ENCODE measurements at places on chromosomes 3 and 15.

- H3K4me1 ChIP-seq, result no peaks in the 10 kb centered on the region
- H3K27ac ChIP-seq, result no peak overlapping the region
- no peak for ATAC-seq
- H3K27me3 ChIP-seq, result no peaks in the 10 kb centered on the region
Measured at GRCh38 chr15:33298631-33299030, 12.1 kb upstream of the RYR3 start.

DNA sequence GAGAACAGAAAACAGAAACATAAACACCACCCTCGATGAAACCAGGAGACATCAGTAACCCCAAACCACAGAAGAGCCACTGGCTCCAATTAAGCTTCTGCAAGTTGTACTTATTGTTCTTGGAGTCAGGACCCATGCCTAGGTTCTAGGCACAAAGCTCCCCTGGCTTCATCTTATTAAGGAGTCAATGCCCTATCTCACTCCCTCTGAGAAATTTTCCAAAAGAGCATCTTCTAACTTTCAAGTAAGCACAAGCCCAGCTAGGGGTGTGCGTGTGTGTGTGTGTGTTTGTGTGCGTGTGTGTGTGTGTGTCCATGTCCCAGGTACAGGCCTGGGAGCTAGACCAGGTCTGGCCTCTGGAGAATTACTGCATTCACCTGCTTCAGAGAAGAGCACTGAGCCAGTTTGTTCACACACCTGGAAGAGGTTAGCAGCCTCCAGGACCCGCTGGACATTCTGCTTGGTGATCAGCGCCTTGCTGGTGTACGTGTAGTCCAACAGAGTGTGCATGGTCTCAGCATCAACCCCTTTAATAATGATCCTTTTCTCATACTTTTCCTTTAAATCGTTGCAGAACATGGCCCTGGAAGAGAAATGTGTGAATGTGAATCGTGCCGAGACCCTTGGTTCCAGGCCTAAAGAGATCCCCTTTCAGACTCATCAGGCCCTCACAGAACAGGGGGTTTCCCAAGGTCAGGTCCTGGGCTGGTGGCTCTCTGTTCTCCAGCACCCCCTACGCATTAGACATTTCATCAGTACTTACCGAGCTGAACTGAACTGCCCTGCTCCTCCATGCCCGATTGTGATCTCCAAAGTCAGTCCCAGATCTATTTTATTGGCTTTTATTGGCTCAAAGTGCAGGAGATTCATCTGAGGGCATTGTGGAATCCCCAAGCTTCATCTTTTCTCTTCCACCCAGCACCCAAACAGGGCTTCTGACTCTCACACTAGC, 27.8 kb downstream of the KLHL6 start:
- peak; percentile 91 for ATAC-seq
- H3K27ac ChIP-seq, result peak overlapping the region; percentile 87
- H3K4me3 ChIP-seq, result peak overlapping the region; percentile 73
- no peaks in the 10 kb centered on the region for H3K27me3 ChIP-seq
- peaks cover 73% of the 10 kb centered on the region for H3K36me3 ChIP-seq
- peaks cover 83% of the 10 kb centered on the region for H3K4me1 ChIP-seq

GRCh38 chr3:49563040-49563578, 8.8 kb downstream of the BSN start:
- H3K27me3 ChIP-seq, result peaks cover 49% of the 10 kb centered on the region
- no peaks in the 10 kb centered on the region for H3K4me1 ChIP-seq
- no peaks in the 10 kb centered on the region for H3K36me3 ChIP-seq
- ATAC-seq, result no peak

DNA sequence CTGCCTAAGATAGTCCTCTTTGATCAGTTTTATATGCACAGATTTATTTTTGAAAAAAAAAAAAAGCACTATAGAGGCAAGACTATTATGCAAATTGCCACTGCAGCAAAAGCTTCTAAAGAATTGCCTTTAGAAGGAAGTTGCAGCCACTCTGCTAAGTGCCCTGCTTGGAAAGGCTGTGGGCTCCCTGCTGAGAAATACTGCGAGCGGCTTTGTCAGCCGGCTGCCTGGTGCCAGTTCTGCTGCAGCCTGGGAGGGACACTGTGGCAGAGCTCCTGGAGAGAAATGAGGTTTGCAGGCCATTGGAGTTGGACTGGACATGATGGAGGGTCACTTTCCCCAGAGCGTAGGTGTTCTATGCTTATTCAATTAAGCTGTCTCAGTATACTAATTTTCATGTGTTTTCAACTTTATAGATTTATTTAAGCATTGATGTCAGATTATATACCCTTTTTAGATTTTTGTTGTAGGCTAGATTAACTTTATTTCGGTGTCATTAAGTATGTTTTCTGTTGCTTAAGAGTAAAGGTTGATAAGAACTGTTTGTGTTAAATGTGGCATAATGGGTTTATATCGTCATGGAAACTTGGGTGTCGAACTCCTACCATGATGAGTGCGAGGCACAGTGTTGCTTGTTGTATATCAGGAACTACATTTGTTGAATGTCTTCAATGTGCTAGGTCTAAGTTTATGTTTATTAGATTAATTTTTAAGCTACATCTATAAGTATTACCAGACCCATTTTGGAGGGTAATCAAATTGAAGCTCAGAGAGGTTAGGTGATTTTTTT, 6.6 kb downstream of the MAP2K5 start:
- no peak overlapping the region for H3K4me3 ChIP-seq
- H3K27me3 ChIP-seq, result no peaks in the 10 kb centered on the region
- H3K36me3 ChIP-seq, result peaks cover 33% of the 10 kb centered on the region
- peaks cover 26% of the 10 kb centered on the region for H3K4me1 ChIP-seq

GRCh38 chr3:69752241-69752640, 13.0 kb downstream of the MITF start:
- ATAC-seq, result no peak
- H3K27me3 ChIP-seq, result no peaks in the 10 kb centered on the region
- no peaks in the 10 kb centered on the region for H3K4me1 ChIP-seq
- no peak overlapping the region for H3K4me3 ChIP-seq
- H3K36me3 ChIP-seq, result no peaks in the 10 kb centered on the region

DNA sequence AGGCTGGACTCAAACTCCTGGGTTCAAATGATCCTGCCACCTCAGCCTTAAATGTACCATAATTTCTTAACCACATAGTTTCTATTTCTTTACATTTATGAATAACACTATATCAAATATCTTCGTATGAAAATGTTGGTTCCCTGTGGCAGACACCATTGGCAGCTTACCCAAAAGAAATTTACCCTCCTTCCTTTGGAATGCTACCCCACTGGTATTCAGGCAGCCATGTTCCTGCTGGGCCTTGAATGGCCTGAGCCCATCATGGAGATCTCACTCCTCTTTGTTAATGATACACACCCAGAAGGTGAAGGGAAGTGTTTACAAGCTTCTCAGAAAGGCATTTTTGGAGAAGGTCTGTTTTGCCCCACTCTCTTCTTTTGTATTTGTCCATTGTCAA, 94.3 kb upstream of the RNF7 start:
- no peaks in the 10 kb centered on the region for H3K27me3 ChIP-seq
- no peak overlapping the region for H3K4me3 ChIP-seq
- peaks cover 5% of the 10 kb centered on the region for H3K4me1 ChIP-seq
- H3K36me3 ChIP-seq, result no peaks in the 10 kb centered on the region
- ATAC-seq, result no peak

DNA sequence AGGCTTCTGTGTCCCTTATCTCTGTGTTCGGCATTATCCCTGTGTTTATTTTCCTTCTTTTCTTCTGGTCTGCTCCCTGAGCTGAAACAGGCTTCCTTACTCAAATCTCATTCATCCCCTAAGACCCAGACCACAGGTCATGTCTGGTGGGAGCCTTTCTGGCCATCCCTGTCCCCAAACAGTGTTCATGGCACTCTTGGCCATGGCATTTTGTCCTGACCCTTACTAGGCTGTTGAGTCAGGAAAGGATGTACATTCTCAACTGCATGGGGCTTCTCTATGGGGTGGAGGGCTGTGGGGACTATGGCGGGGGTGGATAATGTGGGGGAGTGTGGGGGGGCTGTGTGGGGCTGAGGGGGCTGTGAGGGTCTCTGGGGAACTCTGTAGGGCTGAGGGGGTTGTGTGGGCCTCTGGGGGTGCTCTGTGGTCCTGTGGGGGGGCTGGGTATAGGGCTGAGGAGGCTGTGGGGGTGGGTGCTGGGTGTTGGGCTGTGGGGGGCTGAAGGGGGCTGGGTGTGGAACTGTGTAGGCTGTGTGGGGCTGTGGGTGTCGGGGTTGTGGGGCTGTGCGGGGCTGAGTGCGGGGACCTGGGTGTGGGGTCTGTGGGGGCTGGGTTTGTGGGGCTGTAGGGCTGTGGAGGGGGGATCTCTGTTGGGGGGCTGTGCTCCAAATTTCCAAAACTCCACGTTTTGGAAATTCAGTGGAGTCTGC, 64.3 kb downstream of the KLF13 start:
- peak overlapping the region; percentile 2 for H3K27ac ChIP-seq
- H3K27me3 ChIP-seq, result no peaks in the 10 kb centered on the region

DNA sequence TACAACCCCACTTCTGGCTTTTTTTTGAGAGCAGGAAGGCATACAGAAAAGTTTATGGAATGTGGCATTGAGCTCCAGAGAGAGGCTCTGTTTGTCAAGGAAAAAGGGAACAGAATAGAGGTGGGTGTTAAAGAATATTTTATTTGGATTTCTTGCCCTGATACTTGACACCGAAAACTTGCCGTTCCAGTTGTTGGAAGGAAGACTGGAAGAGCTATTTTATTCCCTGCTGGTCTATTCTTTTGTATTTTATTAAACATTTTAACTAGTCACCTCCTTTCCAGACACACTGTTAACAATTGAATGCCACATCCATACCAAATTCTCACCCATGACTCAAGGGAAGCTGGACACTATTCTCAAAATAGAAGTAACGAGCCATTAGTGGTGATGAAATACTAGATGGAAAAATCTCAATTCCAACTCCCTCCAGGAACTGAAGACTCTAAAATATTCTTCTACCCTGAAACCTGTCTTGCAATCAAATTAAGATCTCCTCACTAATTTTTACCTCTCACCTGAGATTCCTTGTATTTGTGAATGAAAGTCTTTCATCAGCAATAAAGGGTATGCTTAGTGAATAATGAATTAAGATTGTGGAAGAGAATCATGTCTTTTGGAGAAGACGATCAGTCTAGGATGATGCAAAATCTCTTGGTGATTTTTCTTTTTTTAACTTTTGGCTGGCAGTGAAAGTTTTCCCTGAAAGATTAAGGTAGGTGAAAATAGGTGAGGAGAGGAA, 28.5 kb downstream of the GREM1 start:
- ATAC-seq, result no peak
- H3K36me3 ChIP-seq, result no peaks in the 10 kb centered on the region
- no peak overlapping the region for H3K27ac ChIP-seq
- H3K4me1 ChIP-seq, result no peaks in the 10 kb centered on the region

- no peak for ATAC-seq
- H3K27me3 ChIP-seq, result no peaks in the 10 kb centered on the region
- peaks cover 11% of the 10 kb centered on the region for H3K4me1 ChIP-seq
- H3K4me3 ChIP-seq, result no peak overlapping the region
- H3K27ac ChIP-seq, result no peak overlapping the region
Measured at GRCh38 chr3:152524198-152525140, 255.7 kb downstream of the MBNL1 start.

DNA sequence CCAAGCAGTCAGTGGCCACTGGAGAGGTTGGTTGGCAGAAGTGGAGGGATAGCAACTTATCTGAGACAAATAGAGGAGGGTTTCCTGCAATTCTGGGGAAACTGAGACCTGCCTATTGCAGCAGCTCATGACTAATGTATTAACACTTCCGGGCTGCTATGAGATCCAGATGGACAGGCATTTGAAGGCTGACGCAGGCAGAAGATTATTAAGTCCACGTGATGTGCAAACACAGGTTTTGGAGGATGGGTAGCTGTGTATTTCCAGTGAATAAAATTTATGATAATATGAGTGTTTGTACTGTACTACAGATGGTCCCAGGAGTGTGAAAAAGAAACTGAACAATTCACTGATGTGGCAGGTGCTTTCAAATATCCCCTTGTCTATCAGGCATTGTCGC, 28.5 kb upstream of the CFAP161 start:
- no peak overlapping the region for H3K4me3 ChIP-seq
- ATAC-seq, result no peak
- peaks cover 53% of the 10 kb centered on the region for H3K27me3 ChIP-seq
- H3K36me3 ChIP-seq, result no peaks in the 10 kb centered on the region

DNA sequence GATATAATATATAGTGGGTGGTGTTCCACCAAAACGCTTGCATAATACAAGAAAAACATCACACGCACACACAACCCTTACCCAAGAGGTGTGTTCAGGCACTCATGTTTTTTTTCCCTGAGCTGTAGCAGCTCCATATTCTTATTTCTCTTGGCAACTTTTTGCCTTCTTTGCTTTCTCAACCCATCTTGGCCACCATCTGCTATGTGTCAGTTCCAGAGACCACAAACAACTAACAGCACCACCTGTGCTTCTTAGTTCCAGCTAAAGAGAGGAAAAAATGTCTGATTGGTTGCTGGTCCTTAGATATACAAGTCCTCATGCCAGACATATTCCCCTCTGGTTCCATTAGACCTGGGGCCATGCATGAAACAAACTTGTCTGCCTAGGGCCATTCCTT, 11.9 kb downstream of the ACTC1 start:
- no peak for ATAC-seq
- H3K4me3 ChIP-seq, result no peak overlapping the region
- H3K27me3 ChIP-seq, result peaks cover 21% of the 10 kb centered on the region
- H3K36me3 ChIP-seq, result no peaks in the 10 kb centered on the region
- H3K27ac ChIP-seq, result no peak overlapping the region

GRCh38 chr3:50238549-50239026, 2.6 kb downstream of the GNAI2 start:
- H3K27ac ChIP-seq, result peak overlapping the region; percentile 95
- ATAC-seq, result no peak
- H3K27me3 ChIP-seq, result no peaks in the 10 kb centered on the region
- H3K36me3 ChIP-seq, result peaks cover 33% of the 10 kb centered on the region

DNA sequence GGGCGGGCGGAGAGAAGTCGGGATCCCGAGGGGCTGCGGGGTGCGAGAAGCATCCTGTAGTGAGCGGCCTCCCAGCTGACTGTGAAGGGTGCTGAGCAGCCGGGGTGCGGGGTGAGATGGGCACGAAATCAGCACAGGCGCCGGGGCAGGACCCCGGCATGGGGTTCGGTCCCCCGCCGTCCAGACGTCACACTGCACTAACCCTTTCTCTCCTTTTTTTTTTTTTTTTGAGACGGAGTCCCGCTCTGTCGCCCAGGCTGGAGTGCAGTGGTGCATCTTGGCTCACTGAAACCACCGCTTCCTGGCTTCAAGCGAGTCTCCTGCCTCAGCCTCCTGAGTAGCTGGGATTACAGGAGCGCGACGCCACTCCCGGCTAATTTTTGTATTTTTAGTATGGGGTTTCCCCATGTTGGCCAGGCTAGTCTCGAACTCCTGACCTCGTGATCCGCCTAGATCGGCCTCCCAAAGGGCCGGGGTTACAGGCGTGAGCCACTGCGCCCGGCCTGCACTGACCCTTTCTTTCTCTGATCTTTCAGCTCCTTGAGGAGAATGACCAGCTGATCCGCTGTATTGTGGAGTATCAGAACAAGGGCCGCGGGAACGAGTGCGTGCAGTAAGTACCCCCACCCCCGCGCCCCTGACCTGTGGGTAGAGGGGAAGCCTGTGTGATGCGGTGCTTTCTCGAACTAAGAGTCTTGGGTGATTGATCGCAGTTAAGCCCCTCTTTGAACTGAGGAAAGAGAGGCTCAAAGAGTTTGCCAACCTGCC, 513 bp downstream of the SS18L2 start:
- H3K27me3 ChIP-seq, result no peaks in the 10 kb centered on the region
- ATAC-seq, result peak; percentile 40
- peak overlapping the region; percentile 91 for H3K4me3 ChIP-seq
- H3K36me3 ChIP-seq, result peaks cover 25% of the 10 kb centered on the region
- H3K4me1 ChIP-seq, result peaks cover 29% of the 10 kb centered on the region
- peak overlapping the region; percentile 95 for H3K27ac ChIP-seq
